ENCODE measurements at places on chromosomes 11 and 22. TPM values are rescaled to one million over a fixed set of nuclear protein-coding genes. Genes with fewer than 3 reads are reported as not detected.

The DDTL gene
- total RNA-seq: 4.0 TPM

The MOV10L1 gene
- not detected for total RNA-seq

The F2 gene
- 0.71 TPM for total RNA-seq

The XKR3 gene
- total RNA-seq: not detected

The BDNF gene
- total RNA-seq: not detected

The DENND6B gene
- 2.8 TPM for total RNA-seq

The C11orf86 gene
- total RNA-seq: not detected

The GGTLC2 gene
- not detected for total RNA-seq

The CFAP300 gene
- total RNA-seq: not detected

The SCGB1D1 gene
- total RNA-seq: not detected

The ABCC8 gene
- total RNA-seq: not detected

The MRPL17 gene
- 51.0 TPM for total RNA-seq

The NCR3LG1 gene
- total RNA-seq: 1.1 TPM

The SIDT2 gene
- 31.8 TPM for total RNA-seq

The PHRF1 gene
- total RNA-seq: 51.9 TPM

The HBB gene
- not detected for total RNA-seq

All from T-helper 1 cell treated with Interleukin-12 subunit alpha and Interleukin-12 subunit beta and Interleukin-4 antibody, amounts not matched to agents 30 ng/mL and 1 ng/mL, for 36 hours (primary cell).